Stimulated activated CD4-positive, alpha-beta T cell treated with anti-CD3 and anti-CD28 coated beads, TNF-alpha, amount 100 ng/mL, for 4 hours (primary cell): ENCODE measurements at places on chromosomes 12 and 14.

GRCh38 chr12:89678225-89678624, 30.4 kb downstream of the ATP2B1 start:
- no peak for DNase-seq

- no peak for DNase-seq
Observed at GRCh38 chr12:87953256-87953860, 75.8 kb downstream of the C12orf50 start.

GRCh38 chr12:90947869-90948268, 7.1 kb downstream of the CCER1 start:
- DNase-seq: no peak

GRCh38 chr12:81542065-81543010, 216.8 kb downstream of the PPFIA2 start:
- no peak for DNase-seq

DNA sequence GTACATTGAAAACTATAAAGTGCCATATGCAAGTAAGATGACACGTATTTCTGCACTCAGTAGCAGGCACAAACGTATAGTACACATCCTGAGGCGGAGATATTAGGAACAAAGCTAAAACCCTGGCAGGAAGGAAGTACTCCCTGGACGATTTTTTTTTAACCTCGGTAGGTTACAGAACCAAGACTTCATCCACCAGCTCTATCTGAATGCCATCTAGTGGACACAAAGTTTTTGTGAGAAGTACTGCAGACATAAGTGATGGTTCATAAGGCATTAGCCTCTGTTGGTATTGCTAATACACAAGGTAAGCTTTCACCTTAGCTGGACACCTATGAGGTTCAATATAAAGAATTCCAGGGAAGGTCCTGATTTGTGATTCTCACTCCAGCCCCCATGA, 83.0 kb upstream of the CCDC196 start:
- no peak for DNase-seq

DNA sequence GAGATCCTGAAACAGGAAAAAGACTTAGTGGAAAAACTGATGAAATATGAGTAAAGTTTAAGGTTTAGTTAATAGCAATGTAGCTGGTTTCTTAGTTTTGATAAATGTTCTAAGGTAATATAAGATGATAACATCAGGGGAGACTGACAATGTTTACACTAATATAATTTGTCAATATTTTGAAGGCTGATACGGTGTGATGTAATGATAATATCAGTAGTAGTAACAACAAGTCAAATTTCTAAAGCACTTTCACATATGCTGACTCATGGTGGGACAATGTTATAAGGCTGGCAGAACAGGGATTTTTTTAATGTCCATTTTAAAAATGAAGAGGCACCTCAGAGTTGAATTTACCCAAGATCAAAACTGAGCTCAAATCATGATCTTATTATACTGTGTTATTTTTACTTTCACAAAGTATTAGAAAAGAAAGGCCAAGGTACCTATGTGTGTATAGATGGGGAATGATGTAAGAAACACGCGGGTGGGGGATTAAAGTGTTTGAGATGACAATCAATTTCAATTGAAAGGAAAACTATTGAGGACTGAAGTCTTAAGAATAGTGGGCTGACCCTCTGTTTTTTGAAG, 2.4 kb upstream of the FLRT2 start:
- DNase-seq: no peak

GRCh38 chr14:103763730-103764488, 48.3 kb downstream of the ZFYVE21 start:
- no peak for DNase-seq

DNA sequence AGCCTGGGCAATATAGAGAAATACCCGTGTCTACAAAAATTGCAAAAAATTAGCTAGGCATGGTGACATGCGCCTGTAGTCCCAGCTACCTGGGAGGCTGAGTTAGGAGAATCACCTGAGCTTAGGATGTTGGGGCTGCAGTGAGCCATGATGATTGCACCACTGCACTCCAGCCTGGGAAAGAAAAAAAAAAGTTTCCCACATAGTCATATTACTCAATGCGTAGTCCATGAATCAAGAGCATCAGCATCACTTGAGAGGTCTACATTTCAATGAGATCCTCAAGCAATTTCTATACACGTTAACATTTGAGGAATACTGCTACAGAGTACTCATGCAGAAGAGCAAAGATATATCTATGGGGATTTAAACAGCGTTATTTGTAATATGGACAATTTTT, 5.2 kb upstream of the LRRC23 start:
- no peak for DNase-seq

DNA sequence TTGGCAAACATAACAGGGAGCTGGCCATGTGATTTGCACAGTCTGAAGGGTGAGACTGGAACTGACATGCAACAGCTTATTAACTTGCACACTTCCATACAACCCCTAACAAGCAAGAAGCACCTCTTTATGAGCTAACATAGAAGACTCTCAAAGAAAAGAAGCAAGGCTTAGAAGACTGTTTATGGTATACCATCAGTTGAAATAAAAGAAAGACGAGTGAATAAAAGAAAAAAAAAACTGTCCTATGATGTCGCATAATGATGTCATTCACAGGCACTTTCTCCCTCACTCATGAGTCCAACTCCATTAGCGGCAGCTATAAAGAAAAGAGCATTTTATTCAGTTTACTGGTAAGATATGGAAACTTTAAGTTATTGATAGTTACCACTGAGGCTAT, 3.3 kb upstream of the MDM1 start:
- no peak for DNase-seq
